Stimulated activated CD4-positive, alpha-beta T cell treated with anti-CD3 and anti-CD28 coated beads, Interleukin-4, amount 100 ng/mL, for 1 hour (primary cell): ENCODE measurements at places on chromosomes 5 and 9.

DNA sequence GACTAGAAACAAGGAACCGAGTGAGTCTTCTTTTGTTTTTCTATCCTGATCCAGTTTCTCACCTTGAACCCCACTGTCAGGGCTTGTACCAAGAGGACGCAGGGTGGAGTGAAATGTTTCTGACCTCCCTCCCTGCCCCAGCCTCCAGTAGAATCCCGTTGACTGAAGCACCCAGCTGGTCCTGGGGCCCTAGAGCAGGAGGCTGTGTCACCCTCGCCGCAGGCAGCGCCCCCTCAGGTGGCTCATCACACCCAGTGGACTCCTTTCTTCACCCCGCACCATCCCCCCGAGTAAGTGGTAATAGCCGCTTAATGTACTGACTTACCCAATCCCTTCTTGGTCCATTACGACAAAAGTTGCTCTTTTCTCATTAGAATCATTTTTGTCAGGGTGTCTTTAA is 53.8 kb downstream of the MVB12B start:
- no peak for DNase-seq

DNA sequence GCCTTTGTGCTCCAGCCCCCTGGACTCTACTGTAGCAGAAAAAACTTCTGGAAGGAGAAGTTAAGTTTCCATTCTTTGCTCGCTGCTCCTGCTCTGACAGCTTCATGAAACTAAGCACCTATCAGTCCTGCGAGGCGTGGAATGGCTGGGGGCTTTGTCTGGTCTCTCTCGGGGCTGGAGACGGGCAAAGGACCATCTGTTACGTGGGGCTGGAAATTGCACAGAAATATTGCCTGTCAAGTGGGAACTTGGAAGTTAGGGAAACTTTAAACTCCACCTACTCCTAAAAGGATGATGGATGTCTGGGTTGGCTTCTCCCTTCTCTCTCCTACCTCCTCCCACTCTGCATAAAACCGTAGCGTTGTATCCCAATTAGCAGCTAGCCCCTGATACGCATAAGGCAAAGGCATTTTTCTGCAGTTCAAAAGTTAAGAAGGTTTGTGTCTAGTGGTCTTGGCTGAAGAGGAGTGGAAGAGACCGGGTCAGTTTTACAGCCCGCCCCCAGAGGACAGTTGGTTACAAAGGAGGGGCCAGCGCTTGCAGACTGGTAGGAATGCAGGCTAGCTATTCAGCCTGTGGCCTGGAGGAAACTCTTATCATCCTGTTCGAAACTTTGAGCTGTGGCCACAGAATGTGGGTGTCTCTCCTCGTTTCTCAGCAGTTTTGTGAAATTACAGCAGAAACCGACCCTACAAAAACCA is 1.3 kb downstream of the FBXL7 start:
- DNase-seq = no peak

DNA sequence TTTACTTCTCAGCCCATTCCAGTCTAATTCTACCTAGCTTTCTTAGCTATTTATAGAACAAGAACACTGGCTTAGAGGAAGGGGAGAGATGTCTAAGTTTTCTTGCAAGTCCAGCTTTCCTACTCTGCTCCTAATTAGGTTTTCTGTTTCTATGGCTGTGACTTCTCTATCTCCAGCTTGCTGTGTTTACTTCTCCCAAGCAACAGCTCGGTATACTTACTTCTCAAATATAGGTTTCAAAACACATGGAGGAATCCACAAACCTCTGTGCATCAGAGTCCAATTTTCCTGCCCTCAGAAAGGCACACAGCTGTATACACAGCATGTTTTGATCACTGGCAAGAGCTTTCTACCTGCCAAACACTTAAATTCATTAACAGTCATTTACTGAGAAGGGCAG is 17.4 kb upstream of the HMGCR start:
- DNase-seq = no peak

GRCh38 chr9:90142580-90142979 is 500.0 kb downstream of the DIRAS2 start:
- DNase-seq = peak; percentile 51

- no peak for DNase-seq
These were observed 478.5 kb upstream of the SMARCA2 start for GRCh38 chr9:1536522-1537170.

DNA sequence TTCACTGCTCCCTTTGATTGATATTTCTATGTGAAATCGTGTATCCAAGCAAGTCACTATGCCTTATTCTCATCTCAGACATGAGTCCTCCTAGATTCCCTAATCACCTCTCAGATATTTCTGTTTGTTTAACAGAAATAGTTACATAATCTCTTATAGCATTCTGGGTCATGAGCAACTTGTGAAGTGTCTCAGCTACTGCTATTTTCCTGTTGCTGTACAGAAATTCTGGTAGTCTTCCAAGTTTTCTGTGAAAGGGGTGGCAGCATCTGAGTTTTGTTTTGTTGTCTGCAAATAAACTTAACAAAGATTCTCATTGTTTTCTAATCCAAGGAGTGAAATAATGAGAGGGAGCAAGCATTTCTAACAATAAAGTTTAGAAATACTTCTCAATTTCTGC is 256.9 kb upstream of the ST8SIA4 start:
- DNase-seq = no peak

- no peak for DNase-seq
These were observed 26.6 kb downstream of the OTULINL start for GRCh38 chr5:14608169-14608568.

- no peak for DNase-seq
These were observed 172.5 kb downstream of the FAM114A2 start for GRCh38 chr5:153866176-153866575.
